ENCODE measurements at places on chromosomes 2 and 18.

GRCh38 chr18:43648002-43648401 is 370.7 kb upstream of the SYT4 start:
- no peak for DNase-seq

DNA sequence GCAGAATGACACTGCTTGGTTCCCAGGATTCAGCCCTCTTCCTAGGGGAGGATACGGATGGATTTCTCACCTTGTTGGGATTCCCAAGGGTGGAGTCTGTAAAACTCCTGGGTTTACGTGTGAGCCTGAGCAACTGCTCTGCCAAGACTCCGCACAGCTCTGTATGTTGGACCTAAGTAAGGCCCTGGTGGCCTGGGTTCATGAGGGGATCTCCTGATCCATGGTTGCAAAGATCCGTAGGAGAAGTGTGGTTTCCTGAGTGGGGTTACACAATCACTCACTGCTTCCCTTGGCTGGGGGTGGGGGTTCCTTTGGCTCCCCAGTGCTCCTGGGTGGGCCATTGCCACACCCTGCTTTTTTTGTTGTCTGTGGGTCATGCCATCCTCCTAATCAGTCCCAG is 37.7 kb downstream of the ANKRD12 start:
- DNase-seq, result no peak

GRCh38 chr2:17680119-17680518 is 73.5 kb downstream of the SMC6 start:
- DNase-seq, result no peak

DNA sequence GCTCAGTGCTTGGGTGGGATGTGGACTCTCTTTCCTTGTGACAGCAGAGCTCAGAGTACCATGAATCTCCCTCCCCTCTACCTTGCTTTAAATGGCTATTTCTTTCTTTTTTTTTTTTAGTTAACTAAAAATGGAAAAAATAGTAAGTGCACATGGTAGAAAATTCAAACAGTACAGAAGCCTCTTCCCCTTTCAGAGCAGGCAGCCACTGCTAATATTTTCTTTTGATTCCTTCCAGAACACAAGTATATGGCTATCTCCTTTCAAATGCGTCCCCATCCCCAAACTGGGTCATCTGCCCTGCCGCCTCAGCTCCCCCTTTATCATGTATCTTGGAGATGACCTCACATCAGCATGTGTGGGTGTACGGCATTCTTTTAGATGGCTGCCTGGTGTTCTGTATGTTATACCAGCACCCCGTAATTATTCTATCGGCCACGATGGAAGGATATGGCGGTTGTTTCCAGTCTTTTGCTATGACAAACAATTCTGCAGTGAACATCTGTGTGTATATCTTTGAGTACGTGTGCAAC is 70.5 kb upstream of the DLX2 start:
- no peak for DNase-seq

- peak; percentile 36 for DNase-seq
Measured at GRCh38 chr2:12493031-12493513, 223.7 kb upstream of the TRIB2 start.

DNA sequence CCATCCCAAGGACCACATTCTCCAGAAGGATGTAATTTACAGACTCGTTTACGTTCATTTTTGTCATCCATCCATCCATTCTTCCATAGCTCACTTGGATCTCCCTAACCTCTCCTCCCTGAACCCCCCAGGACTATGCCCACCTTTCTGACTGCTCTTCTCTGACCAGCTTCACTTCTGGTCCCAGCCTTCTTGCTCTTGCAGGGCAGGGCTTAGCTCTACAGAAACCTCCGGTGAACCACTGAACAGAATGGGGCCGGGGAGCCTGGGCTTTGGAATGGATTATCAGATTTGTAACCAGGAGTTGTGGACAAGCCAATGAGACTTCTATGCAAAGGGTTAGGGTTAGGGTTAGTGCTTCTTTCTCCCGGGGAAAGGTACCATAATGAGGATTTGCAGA is 95.0 kb downstream of the TGFA start:
- no peak for DNase-seq

DNA sequence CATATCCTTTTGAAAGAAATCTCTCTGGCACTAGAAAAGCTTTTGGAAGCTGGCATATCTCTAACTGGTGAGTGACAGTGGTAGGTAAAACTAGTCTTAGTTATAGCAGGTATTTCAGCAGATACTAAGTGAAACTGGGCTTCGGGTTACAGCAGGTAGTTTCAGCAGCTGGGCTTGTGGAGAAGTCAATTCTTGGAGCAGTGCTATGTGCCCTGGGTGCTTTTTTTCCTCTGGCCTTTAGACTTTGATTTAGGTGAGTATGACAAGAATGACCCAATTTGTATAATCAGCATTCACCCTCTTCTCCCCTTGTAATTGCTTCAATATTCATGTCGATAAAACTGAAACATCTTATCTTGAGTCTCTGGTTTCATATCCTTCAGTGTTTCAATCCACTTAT is 123.1 kb downstream of the KYNU start:
- no peak for DNase-seq

DNA sequence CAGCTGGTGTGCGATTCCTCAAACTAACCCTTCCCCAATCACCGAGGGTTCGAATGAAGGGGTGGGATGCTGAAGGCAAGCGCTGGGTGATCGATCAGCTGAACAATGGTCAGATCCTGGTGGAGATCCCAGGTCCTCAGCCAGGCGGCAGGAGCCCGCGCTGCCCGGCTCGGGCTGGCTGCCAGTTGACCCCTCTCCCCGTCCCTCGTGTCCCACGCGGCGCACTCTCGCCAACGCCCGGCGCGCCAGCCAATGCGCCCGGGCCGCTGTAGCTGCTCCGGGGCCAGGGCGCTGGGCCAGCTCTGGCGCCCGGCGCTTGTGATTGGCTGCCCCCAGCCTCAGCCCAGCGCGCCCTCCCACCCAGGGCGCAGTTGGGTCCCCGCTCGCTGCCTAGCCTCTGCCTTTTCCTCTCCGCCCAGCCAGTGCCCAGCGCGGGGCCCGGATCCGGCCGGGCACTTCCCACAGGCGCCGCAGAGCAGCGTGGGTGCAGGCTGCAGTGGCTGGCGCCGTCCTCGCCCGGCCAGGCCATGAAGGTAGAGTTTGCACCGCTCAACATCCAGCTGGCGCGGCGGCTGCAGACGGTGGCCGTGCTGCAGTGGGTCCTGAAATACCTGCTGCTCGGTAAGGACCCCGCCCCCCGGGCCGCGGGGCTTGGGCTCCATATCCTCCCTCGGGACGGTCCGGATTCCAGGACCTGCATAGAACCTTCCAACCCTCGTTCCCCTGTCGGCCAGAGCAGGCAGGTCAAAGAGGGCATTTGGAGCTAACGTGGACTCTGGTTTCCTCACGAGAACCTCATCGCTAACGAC is at the start of gene MOGAT1:
TSS of gene MOGAT1 (plus strand) at position 400 of the 809 bp plus-strand sequence. CDS start at position 528, 128 bp downstream.
- DNase-seq, result no peak

- DNase-seq, result no peak
Measured at GRCh38 chr2:64448041-64448426, 5.9 kb upstream of the LGALSL start.
